HepG2 (cell line): ENCODE measurements at places on chromosomes 13 and 19.
A peak's percentile ranks its signal among the peaks of the same experiment; 100 is the strongest.

GRCh38 chr19:17125728-17126677 lies 50.4 kb downstream of the MYO9B start:
- no peak for DNase-seq
- no peaks in the 10 kb centered on the region; the same call in none of the 2 replicates for H3K36me3 ChIP-seq
- no peaks in the 10 kb centered on the region for H3K27me3 ChIP-seq
- H3K4me3 ChIP-seq = no peak overlapping the region
- H3K4me1 ChIP-seq = peaks cover 17% of the 10 kb centered on the region

- no peak for DNase-seq
- H3K36me3 ChIP-seq = no peaks in the 10 kb centered on the region
- H3K4me3 ChIP-seq = no peak overlapping the region
- no peak overlapping the region for H3K27ac ChIP-seq
- H3K27me3 ChIP-seq = no peaks in the 10 kb centered on the region; the same call in 1 of the 2 replicates
These were observed 31.3 kb downstream of the ZNF560 start for GRCh38 chr19:9467161-9467560.

DNA sequence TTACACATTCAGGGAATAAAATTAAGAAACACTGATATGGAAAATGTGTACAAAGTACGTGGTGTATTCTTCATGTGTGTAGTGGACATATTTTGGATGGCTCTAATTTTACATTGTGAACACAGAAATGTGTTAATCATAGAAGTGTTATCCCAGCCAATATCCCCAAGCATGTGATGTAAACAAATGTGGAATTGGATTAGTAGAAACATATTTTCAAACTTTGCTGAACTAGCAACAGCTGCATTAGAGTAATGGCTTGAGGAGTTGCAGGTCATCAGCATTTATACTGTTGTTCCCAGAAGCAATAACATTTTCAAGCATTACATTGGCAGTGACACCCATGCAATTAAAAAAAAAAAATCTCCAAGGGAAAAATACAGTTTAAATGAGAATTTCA lies 600.6 kb downstream of the SLITRK1 start:
- H3K4me1 ChIP-seq = no peaks in the 10 kb centered on the region
- H3K27ac ChIP-seq = no peak overlapping the region
- no peaks in the 10 kb centered on the region for H3K27me3 ChIP-seq
- no peak for DNase-seq

GRCh38 chr13:73401769-73402168 lies 343.0 kb downstream of the KLF5 start:
- DNase-seq = no peak
- no peak overlapping the region for H3K4me3 ChIP-seq
- H3K27me3 ChIP-seq = no peaks in the 10 kb centered on the region
- H3K36me3 ChIP-seq = no peaks in the 10 kb centered on the region
- peaks cover 9% of the 10 kb centered on the region for H3K4me1 ChIP-seq
- no peak overlapping the region for H3K27ac ChIP-seq

DNA sequence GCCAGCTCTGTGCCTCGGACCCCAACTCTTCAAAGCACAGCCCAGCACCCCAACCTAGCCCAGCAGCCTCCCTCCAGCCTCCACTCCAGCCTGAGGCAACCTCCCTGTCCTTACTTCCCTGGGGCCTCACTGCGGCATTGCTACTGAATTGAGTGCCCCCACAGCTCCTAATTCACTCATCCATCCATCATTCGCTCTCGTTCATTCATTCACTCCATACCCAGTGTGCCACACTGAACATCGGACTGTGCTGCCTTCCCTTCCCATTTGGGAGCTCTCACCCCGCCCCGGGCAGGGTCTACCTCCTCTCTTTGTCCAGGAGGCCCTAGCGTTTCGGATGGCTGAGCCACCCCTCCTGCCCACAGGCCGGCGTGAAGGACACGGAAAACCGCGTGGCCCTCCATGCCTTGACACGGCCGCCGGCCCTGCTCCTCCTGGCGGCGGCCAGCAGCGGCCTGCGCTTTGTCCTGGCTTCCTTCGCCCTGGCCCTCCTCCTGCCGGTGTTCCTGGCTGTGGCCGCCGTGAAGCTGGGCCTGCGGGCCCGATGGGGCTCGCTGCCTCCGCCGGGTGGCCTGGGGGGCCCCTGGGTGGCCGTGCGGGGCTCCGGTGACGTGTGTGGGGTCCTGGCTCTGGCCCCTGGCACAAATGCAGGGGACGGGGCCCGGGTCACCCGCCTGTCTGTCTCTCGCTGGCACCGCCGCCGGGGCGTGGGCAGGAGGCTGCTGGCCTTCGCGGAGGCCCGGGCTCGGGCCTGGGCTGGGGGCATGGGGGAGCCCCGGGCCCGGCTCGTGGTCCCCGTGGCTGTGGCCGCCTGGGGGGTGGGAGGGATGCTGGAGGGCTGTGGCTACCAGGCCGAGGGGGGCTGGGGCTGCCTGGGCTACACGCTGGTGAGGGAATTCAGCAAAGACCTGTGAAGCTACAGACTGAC lies 1.3 kb downstream of the NAT14 start:
- H3K27ac ChIP-seq = no peak overlapping the region
- H3K4me1 ChIP-seq = peaks cover 33% of the 10 kb centered on the region
- H3K4me3 ChIP-seq = peak overlapping the region; percentile 69
- H3K27me3 ChIP-seq = peaks cover 7% of the 10 kb centered on the region
- H3K36me3 ChIP-seq = no peaks in the 10 kb centered on the region
- DNase-seq = no peak

GRCh38 chr19:14112051-14112808 lies 5.3 kb downstream of the PRKACA start:
- H3K27ac ChIP-seq = peak overlapping the region; percentile 76
- no peak overlapping the region for H3K4me3 ChIP-seq
- H3K27me3 ChIP-seq = no peaks in the 10 kb centered on the region
- no peak for DNase-seq
- H3K4me1 ChIP-seq = peaks cover 60% of the 10 kb centered on the region
- no peaks in the 10 kb centered on the region for H3K36me3 ChIP-seq

GRCh38 chr19:39832341-39833083 lies 1.4 kb downstream of the DYRK1B start:
- no peak for DNase-seq
- H3K4me3 ChIP-seq = no peak overlapping the region
- H3K36me3 ChIP-seq = peaks cover 31% of the 10 kb centered on the region

DNA sequence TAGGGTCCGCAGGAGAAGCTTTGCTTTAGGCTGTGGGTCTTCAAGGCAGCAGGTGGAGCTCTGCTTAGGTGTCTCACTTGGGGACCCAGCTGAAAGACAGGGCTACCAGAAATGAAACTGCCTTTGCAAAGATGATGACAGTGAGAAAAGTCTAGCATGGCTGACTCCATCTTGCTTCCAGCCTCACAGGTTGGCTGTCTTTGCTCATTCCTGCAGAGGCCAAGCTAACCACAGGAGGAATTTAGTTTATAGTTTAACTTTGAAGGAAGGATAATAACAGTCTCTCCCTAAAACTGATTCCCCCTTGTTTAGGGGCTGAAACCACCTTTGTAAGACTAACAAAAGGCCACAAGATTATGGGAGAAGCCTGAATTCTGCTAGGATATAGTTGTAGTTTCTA lies 252.4 kb downstream of the UQCRFS1 start:
- H3K4me1 ChIP-seq = no peaks in the 10 kb centered on the region
- no peak for DNase-seq
- no peaks in the 10 kb centered on the region for H3K36me3 ChIP-seq
- H3K4me3 ChIP-seq = no peak overlapping the region
- H3K27ac ChIP-seq = no peak overlapping the region
- H3K27me3 ChIP-seq = no peaks in the 10 kb centered on the region

DNA sequence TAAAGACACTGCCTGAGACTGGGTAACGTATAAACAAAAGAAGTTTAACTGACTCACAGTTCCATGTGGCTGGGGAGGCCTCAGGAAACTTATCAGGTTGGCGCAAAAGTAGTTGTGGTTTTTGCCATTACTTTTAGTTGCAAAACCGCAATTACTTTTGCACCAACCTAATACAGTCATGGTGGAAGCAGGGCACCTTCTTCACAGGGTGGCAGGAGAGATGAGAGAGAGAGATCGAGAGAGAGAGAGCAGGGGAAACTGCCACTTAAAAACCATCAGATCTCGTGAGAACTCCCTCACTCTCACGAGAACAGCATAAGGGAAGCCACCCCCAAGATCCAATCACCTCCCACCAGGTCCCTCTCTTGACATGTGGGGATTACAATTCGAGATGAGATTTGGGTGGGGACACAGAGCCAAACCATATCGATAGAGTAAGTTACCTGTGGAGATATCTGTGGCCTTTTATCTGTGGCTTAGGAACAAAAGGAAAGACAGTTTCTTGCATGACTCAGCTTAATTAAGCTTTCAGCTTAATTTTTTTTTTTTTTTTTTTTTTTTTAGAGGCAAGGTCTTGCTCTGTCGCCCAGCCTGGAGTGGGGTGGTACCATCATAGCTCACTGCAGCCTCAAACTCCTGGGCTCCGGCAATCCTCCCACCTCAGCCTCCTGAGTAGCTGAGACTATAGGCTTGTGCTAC lies 7.6 kb upstream of the CABP5 start:
- no peaks in the 10 kb centered on the region; the same call in 1 of the 2 replicates for H3K27me3 ChIP-seq
- H3K4me1 ChIP-seq = no peaks in the 10 kb centered on the region
- H3K36me3 ChIP-seq = no peaks in the 10 kb centered on the region
- no peak overlapping the region for H3K4me3 ChIP-seq
- no peak overlapping the region for H3K27ac ChIP-seq

- no peak overlapping the region for H3K27ac ChIP-seq
- no peaks in the 10 kb centered on the region for H3K27me3 ChIP-seq
- DNase-seq = no peak
- H3K4me1 ChIP-seq = 0 out of 2 replicates have a peak, but pooled peaks cover 5% of the 10 kb centered on the region
- no peak overlapping the region for H3K4me3 ChIP-seq
These were observed 304.8 kb upstream of the MAB21L1 start for GRCh38 chr13:35781036-35782000.

- H3K4me3 ChIP-seq = no peak overlapping the region
- H3K36me3 ChIP-seq = no peaks in the 10 kb centered on the region
- no peak for DNase-seq
- no peak overlapping the region for H3K27ac ChIP-seq
- H3K4me1 ChIP-seq = no peaks in the 10 kb centered on the region
These were observed 199.9 kb downstream of the LHFPL6 start for GRCh38 chr13:39403106-39403505.

- no peak overlapping the region for H3K27ac ChIP-seq
- H3K36me3 ChIP-seq = no peaks in the 10 kb centered on the region
- H3K27me3 ChIP-seq = peaks cover 32% of the 10 kb centered on the region; the same call in 2 of the 3 replicates
- no peak for DNase-seq
- no peaks in the 10 kb centered on the region for H3K4me1 ChIP-seq
These were observed 105.5 kb upstream of the ZNF536 start for GRCh38 chr19:30266687-30267086.

DNA sequence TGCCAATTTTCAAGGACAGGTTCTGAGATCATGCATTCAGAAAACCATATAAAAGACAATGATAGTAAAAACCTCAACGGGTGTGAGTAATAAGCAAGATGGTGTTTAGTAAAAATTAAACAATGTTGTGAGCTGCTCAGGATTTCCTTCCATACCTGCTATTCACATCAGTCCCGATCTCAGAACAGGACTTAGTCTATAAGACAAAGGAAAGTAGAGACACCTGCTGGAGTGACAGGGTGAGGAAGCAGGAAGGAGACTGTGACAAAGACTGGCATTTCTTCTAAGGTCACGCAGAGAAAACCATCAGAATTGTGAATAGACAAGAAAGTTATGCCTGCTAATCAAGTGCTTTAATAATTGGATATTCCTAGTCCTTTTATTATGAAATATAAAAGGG lies 648.0 kb downstream of the DACH1 start:
- H3K36me3 ChIP-seq = no peaks in the 10 kb centered on the region
- DNase-seq = peak; percentile 7
- no peak overlapping the region for H3K4me3 ChIP-seq
